ENCODE measurements at places on chromosomes 5 and 9. TPM values are rescaled to one million over a fixed set of nuclear protein-coding genes. Genes with fewer than 3 reads are reported as not detected.

GRCh38 chr5:114948986-114949621 is 220.6 kb downstream of the TRIM36 start:
- no peaks in the 10 kb centered on the region for H3K36me3 ChIP-seq
- no peak for DNase-seq
- H3K4me3 ChIP-seq: no peak overlapping the region
- H3K4me1 ChIP-seq: no peaks in the 10 kb centered on the region
- H3K27ac ChIP-seq: no peak overlapping the region

DNA sequence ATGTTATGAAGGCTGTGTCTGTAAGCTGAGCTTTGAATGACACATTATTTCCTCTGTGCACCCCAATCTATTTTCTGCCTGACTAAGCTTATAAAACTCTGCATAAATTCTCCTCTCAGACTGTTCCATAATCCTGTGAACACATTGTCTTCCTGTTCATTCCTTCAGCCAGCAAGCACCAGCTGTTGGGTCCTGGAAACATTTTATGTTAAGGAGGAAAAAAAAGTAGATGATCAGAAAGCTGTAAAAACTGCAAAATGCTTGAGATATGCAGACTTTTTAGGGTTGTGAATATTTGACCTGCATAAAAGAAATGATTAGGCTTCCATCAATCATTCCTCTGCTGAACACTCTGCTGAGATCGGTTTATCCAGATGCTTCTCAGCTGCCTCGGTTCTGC is 1246.0 kb upstream of the DMAC1 start:
- no peak overlapping the region for H3K27ac ChIP-seq
- no peaks in the 10 kb centered on the region for H3K4me1 ChIP-seq
- H3K27me3 ChIP-seq: no peaks in the 10 kb centered on the region
- DNase-seq: no peak
- no peak overlapping the region for H3K4me3 ChIP-seq

GRCh38 chr5:98309785-98310598 is 463.5 kb upstream of the RGMB start:
- H3K36me3 ChIP-seq: no peaks in the 10 kb centered on the region
- no peaks in the 10 kb centered on the region for H3K27me3 ChIP-seq
- DNase-seq: peak; percentile 68

The CDO1 gene
- 21.2 TPM for total RNA-seq

- H3K4me3 ChIP-seq: peak overlapping the region; percentile 71
- peak; percentile 53 for DNase-seq
- H3K4me1 ChIP-seq: peaks cover 17% of the 10 kb centered on the region
- peaks cover 95% of the 10 kb centered on the region for H3K27me3 ChIP-seq
- no peak overlapping the region for H3K27ac ChIP-seq
Measured at GRCh38 chr5:140041492-140042392, 1.4 kb downstream of the NRG2 start.

GRCh38 chr5:41763574-41763973 is 106.7 kb downstream of the OXCT1 start:
- H3K4me3 ChIP-seq: no peak overlapping the region
- DNase-seq: no peak

All from GM23338 (cell line).